ENCODE measurements at places on chromosomes 6 and 20.

GRCh38 chr6:4610256-4610655 lies 165.9 kb upstream of the CDYL start:
- ATAC-seq, result no peak

GRCh38 chr6:33762713-33763112 lies 16.0 kb upstream of the IP6K3 start:
- ATAC-seq, result no peak

DNA sequence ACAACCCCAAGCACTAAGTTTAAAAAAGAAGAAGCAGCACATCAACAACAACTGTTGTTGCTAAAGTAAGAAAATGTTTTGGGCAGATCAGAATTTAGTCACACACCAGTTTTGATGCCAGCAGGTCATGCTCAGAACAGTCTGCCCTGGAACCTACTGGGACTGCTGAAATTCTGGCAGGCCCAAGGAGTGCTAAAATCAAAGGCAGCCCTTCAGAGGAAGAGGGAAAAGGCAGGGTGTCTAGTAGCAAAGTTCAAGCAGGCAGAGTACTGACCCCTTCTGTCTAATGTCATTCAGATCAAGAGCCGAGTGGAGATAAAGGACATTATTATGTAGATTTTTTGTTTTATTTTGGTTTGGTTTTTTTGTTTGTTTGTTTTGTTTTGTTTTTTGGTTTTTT lies 96.6 kb upstream of the LOC128125822 start:
- ATAC-seq, result no peak

DNA sequence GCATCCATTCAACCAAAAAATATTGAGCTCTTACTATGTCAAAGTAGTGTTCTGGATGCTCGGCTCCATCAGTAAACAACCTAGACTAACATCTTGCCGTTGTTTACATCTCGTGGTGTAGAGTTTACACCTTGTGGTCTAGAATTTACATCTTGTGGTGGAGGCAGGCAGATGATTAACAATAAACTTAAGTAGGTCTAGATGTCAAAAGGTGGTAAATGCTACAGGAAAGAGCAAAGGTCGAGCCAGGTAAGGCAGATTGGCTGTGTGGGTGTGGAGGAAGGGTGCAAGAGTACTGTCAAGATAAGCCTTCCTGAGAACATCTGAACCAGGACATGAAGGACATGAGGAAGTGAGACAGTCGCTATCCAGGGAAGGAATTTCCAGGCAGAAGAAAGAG lies 88.4 kb upstream of the ESR1 start:
- ATAC-seq, result no peak

GRCh38 chr6:157134402-157135047 lies 188.8 kb downstream of the TMEM242 start:
- no peak for ATAC-seq

DNA sequence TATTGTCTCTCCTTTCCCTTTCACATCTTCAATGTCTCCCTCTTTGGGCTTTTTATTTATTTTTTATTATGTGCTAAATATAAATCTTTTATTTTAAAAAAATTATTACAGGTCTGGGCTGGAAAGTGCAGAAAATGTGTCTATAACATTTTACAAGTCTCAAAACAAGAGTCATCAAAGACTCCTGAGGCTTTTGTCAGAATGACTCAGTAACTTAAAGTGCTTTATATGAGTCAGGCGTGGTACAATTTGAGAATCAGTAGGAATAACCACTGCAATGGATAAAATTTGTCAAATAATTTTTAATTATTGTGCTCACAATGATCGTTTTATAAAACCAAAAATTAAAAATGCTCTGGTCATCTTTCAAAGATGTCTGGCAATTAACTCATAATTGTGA lies 193.9 kb downstream of the MMUT start:
- no peak for ATAC-seq

- ATAC-seq, result no peak
Observed at GRCh38 chr20:21389368-21389767, 8.0 kb downstream of the NKX2-4 start.

DNA sequence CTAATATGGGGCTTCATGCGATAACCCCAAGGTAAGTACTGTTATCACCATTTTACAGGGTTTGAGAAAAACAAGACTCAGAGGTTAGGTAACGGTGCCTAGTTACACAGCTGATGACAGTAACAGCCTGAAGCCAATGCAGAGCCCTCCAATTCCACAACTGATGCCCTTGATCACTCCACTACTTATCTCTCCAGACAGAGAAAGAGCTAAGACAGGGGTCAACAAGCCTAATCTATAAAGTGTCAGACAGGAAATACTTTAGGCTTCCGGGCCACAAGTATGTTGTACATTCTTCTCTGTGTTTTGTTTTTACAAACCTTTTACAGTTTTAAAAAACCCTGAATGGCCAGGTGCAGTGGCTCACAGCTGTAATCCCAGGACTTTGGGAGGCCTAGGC lies 50.9 kb downstream of the MAP7 start:
- no peak for ATAC-seq

Measured in esophagus mucosa (tissue), 1 donor.